Psoas muscle (tissue), 8 donors: ENCODE measurements at places on chromosomes 5 and 9.

DNA sequence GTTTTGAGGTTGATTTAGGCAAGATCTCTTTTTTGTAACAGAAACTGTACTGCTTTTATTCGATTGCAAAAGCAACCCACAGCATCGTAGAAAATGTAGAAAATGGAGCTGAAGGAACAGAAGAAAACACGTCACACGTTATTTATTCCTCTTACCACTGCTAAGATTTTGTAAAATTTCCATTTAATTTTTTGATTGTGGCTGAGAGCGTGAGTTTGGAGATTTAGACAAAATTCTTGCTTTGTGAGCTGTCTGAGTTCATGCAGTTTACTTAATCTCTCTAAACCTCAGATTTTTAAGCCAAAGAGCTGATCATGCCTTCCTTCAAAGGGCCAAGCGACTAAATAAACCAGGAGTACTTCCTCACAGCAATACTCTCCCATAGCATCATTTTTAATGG, 24.8 kb downstream of the DPYSL3 start:
- H3K27ac ChIP-seq = peak overlapping the region; percentile 55
- no peaks in the 10 kb centered on the region for H3K27me3 ChIP-seq
- H3K4me3 ChIP-seq = no peak overlapping the region
- DNase-seq = no peak

GRCh38 chr5:27773166-27773565, 734.8 kb upstream of the CDH9 start:
- H3K27ac ChIP-seq = no peak overlapping the region
- H3K4me1 ChIP-seq = no peaks in the 10 kb centered on the region
- H3K36me3 ChIP-seq = no peaks in the 10 kb centered on the region
- DNase-seq = no peak
- no peaks in the 10 kb centered on the region for H3K27me3 ChIP-seq

- H3K4me1 ChIP-seq = no peaks in the 10 kb centered on the region
- no peak overlapping the region for H3K27ac ChIP-seq
- no peaks in the 10 kb centered on the region for H3K27me3 ChIP-seq
- H3K36me3 ChIP-seq = no peaks in the 10 kb centered on the region
Measured at GRCh38 chr5:179300581-179301180, 44.6 kb downstream of the ADAMTS2 start.

GRCh38 chr9:90921104-90921503, 119.5 kb downstream of the SYK start:
- peak overlapping the region; percentile 76 for H3K27ac ChIP-seq
- peak; percentile 81 for DNase-seq
- peaks cover 18% of the 10 kb centered on the region for H3K4me1 ChIP-seq
- H3K36me3 ChIP-seq = no peaks in the 10 kb centered on the region
- H3K27me3 ChIP-seq = no peaks in the 10 kb centered on the region

DNA sequence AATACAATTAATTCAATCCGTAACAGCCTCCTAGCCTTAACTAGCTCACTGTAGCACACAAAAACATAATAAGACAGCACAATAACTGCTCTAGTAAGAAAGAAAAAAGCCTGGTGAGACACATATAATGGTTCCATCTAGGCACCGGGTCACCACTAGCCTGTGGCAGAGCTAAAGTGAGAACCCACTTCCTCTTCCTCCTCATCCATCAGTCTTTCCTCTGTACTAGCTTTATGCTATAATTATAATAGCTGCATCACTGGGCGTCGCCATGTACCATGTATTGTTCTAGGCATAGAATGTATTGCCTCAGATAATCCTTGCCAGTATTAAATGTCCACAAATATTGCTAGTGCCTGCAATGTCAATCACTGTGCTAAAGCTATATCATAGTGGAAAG, 23.1 kb downstream of the ADRB2 start:
- peaks cover 37% of the 10 kb centered on the region for H3K4me1 ChIP-seq
- no peak overlapping the region for H3K27ac ChIP-seq
- H3K27me3 ChIP-seq = no peaks in the 10 kb centered on the region
- H3K4me3 ChIP-seq = no peak overlapping the region
- no peak for DNase-seq
- peaks cover 6% of the 10 kb centered on the region for H3K36me3 ChIP-seq

DNA sequence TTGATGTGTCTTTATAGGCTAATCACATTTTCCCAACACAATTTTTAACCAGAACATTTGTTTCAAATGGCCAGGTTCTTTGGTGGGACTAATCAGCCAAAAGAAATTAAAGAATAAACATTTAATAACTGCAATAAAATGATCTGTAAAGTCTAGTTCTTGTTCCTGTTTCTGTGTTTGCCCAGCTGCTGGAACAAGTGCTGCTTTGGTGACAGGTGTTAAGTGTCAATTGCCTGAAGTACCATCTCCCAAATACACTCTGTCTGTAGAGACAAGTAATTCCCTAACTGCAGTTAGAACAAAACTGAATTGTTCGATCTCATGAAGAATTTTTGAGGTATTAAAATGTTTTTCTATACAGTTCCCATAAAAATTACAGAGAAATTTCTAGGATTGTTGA, 402.3 kb upstream of the CHD1 start:
- H3K4me3 ChIP-seq = no peak overlapping the region
- no peaks in the 10 kb centered on the region for H3K36me3 ChIP-seq
- DNase-seq = no peak

DNA sequence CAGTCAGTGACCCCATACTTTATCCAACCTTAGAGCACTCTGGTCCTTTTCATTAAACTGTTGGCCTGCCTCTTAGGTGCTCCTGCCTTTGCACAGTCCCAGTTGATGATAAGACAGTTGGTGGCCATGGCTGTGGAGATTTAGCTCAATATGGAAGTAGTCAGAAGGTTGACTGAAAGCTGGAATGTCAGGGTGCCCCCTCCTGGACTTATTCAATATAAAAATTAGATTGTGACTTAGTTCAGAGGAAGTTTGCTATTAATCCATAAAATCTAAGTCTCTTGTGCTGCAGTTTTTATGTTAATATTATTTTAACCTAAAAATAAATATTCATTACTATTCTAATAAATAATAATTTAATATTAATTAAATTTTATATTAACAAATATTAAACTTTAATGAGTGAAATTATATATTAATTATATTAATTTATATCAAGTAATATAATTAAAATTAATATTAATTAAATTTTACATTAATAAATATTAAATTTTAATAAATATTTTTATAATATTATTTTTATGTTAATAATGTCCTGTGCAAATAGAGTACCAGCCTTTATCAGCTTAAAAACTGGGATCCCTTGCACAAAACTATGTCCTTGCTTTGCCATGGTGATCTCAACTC, 77.7 kb upstream of the ADAMTSL1 start:
- H3K4me1 ChIP-seq = no peaks in the 10 kb centered on the region
- H3K4me3 ChIP-seq = no peak overlapping the region
- H3K27ac ChIP-seq = no peak overlapping the region
- no peaks in the 10 kb centered on the region for H3K27me3 ChIP-seq
- H3K36me3 ChIP-seq = no peaks in the 10 kb centered on the region

DNA sequence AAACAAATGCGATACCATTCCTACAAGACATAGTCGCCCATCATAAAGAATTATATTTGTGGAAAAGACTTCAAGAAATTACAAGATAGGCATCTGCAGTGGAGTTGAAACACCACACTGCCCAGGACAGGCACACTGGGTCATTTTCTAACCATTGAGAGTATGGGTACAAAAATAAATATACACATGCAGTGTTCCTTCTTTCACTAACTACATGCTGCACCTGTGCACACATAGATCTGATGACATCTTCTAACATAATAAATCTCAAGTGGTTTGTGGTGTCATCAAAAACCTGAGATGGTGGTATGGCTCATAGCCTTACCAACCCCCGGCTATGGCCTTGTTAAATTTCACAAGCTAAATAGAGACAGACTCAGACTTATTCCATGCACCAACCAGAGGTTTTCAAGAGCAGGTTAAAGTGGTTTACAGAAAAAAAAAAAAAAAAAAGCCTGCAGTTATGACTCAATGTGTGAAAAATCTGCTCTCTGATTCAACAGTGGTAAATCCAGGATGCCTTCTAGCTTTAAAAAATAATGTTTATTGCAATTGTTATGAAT, 12.4 kb upstream of the NFIB start:
- DNase-seq = no peak
- peak overlapping the region; percentile 7 for H3K4me3 ChIP-seq
- H3K27me3 ChIP-seq = no peaks in the 10 kb centered on the region
- no peaks in the 10 kb centered on the region for H3K36me3 ChIP-seq
- H3K27ac ChIP-seq = peak overlapping the region; percentile 99
- peaks cover 45% of the 10 kb centered on the region for H3K4me1 ChIP-seq

DNA sequence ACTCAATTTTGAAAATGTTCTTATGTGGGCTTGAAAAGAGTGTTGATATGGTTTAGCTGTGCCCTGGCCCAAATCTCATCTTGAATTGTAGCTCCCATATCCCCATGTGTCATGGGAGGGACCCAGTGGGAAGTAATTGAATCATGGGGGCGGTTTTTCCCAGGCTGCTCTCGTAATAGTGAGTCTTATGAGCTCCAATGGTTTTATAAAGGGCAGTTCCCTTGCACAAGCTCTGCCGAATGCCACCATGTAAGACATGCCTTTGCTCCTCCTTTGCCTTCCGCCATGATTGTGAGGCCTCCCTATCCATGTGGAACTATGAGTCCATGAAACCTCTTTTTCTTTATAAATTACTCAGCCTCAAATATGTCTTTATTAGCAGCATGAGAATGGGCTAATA, 71.0 kb downstream of the USP20 start:
- H3K4me3 ChIP-seq = no peak overlapping the region
- no peak for DNase-seq
- H3K36me3 ChIP-seq = peaks cover 4% of the 10 kb centered on the region
- H3K4me1 ChIP-seq = no peaks in the 10 kb centered on the region
- H3K27ac ChIP-seq = no peak overlapping the region

DNA sequence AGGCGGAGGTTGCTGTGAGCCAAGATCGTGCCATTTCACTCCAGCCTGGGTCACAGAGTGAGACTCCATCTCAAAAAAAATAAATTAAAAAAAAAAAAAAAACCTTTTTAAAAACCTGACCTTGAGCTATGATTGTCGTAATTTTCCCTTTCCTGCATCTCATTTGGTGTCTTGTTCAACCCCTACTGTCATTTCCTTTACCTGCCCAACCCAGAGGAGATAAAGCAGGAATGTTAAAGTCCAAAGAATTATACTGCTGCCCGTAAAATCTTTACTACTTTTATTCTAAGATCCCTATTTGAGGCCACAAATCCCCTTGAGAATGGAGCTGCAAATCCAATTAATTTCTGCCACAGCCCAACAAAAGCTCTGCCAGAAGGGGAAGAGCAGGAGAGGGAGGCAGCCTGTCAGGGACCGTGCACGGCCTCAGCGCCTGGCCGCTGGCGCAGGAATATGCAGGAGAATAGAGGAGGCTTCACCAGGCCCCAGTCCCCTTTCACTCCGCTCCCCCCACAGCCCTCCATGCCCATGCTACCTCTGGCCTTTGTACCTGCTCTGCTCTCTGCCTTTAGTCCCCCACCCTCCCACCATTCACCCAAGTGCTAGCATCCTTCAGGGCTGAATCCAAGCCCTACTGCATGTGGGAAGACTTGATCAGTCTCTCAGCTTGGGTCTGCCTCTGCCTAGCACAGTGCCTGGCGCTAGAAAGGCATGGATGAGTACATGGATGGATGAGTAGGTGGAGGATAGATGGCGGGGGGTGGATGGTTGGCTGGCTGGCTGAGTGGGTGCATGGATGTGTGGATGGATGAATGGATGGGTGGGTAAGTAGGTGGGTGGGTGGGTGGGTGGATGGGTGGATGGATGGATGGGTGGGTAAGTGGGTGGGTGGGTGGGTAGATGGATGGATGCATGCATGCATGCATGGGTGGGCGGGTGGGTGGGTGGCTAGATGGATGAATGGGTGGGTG, 99.8 kb upstream of the SARDH start:
- no peak overlapping the region for H3K27ac ChIP-seq
- no peaks in the 10 kb centered on the region for H3K36me3 ChIP-seq
- no peak for DNase-seq
- no peaks in the 10 kb centered on the region for H3K4me1 ChIP-seq

DNA sequence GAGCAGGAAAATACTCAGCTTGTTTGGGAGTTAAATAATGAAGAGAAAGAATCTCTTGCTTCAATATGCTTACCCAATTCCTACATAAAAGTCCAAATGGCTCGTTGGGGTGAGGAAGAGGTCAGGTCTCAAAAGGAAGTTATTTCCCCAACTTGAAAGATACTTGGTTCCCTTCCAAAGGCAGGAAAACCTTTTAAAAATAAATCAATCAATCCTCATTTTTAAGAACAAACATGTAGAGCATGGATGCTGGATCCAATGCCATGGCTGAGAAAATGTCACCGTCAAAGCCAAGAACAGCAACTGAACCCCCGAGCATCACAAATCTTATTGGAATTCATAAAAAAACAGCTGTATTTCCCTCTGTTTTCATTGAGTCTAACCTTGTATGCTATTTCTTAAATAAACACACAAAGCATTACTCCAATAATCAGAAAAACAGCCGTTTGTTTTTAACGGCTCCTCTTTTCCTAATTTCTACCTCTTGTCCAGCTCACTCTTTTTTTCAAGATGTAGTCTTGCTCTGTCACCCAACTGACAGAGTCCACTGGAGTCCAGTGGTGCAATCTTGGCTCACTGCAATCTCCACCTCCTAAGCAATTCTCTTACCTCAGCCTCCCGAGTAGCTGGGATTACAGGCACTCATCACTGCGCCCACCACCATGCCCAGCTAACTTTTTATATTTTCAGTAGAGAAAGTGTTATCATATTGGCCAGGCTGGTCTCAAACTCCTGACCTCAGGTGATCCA, 140.7 kb downstream of the GNA14 start:
- no peaks in the 10 kb centered on the region for H3K36me3 ChIP-seq
- no peak for DNase-seq
- H3K4me3 ChIP-seq = no peak overlapping the region
- H3K27ac ChIP-seq = no peak overlapping the region

DNA sequence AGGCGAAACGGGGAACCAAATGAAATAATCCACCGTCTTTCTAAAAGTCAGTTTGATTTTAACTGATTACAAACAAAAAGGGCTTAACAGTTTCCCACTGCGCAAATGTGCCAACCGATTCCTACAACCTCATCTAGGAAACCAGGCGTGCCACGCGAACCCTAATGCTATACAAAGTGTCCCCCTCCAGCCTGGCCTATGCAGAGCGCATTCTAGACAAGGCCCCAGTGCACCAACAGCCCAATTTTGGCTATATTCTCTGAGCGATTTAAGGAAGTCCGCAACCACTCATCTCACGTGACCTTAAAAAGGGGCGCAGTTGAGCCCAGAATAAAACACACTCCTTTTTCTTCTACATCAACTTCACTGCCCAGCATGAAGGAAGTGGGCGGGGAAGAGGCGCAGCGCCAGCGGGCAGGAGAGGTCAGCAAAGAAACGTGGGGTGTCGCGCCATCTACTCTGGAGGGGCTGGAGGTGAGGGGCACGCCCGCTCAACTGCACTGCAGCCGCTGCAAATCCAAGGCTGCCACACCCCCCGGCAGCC, 779 bp downstream of the FAM13B start:
- H3K4me3 ChIP-seq = peak overlapping the region; percentile 82
- H3K36me3 ChIP-seq = no peaks in the 10 kb centered on the region
- H3K27me3 ChIP-seq = no peaks in the 10 kb centered on the region
- peak overlapping the region; percentile 97 for H3K27ac ChIP-seq
- H3K4me1 ChIP-seq = peaks cover 46% of the 10 kb centered on the region
